NCI-H1417 treated with DMSO at 0.1 percent for 48 hours (cell line): ENCODE measurements at places on chromosomes 12 and 14.

DNA sequence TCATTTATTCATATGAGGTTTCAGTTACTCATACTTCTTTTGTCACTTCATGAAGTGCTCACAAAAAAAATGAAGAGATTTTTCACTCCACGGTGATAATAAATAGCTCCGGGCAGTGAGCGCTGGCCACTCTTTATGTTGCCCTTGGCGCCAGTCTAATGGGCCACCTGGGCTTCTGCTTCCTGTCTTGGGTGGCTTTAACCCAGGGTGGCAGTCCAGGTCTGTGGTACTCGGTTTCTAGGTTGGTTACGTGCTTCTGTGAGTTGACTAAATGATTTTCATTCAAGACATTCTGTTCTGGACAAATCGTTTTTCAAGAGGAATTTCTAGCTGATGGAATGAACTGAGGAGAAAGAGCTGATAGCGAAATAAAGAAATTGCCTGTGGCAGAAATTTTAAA is 34.6 kb upstream of the NID2 start:
- DNase-seq: peak; percentile 49

DNA sequence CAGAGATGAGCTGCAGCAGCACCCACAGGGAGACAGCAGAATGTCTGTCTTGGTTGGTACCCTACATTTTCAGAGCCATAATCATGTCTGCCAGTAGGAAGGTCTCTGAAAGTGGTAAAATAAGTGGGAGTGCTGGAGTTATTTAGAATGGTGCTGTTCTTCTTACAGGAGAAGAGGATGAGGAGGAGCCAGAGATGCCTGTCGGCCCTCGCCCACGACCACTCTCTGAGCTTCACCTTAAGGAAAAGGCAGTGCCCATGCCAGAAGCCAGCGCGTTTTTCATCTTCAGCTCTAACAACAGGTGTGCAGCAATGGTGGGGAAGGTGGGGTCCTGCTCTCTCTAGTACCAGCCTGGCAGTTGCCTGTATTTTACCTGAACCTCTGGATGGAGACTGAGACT is 201.7 kb upstream of the FKBP4 start:
- no peak for DNase-seq

- no peak for DNase-seq
These were observed 1.3 kb upstream of the RNU7-1 start for GRCh38 chr12:6942331-6942665.

DNA sequence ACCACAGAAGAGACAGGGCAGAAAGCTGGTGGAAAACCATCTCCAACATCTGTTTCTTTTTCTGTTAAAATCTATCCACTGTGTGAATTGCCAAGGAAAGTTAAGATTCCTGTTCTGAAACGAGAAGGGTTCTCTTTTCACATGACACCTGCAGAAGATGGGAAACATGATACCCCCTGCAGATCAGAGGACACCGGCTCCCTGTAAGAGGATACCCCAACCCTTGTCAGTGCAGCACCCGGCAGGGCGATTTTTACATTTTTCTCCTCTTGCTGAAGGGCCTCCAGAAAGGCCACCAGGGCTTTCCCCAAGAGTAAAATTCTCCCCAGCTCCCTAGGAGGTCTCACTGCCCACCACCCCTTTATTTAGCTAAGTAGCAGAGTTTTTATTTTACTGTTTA is 48.2 kb downstream of the DPF3 start:
- DNase-seq: no peak

GRCh38 chr14:50122291-50122690 is 5.9 kb upstream of the VCPKMT start:
- no peak for DNase-seq

GRCh38 chr14:53167602-53168328 is 14.6 kb upstream of the DDHD1 start:
- no peak for DNase-seq

DNA sequence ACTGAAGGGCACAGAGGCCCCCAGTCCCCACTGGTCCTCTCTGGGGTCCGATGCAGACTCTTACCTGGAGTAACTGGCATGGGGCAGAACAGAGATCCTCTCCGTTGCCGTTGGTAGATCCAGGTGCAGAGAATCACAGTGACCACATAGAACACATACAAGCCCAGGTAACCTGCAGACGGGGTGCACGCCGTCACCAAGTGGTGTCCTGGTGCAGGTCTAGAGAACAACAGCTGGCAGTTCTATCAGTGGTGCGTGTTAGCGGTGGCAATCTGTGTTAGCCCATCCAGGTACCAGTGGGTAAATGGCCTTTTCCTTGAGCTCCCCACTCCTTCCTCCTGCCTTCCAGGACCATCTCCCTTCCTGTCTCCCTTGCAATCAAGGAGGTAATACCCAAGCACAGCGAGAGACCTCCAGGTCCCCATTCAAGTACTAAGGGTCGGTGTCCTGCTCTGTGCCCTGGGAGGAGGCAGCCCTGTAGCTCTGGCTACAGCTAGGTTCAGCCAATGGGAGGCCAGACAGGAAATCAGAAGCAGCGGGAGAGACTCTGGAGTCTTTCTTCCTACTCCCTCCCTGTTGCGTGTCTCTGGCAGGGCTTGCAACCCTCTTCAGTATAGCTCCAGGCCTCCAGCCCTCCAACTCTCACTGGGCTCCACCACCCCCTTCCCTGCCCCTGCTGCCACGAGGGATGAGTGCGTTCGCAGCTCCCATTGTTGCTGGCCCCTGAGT is 15.8 kb downstream of the SLC8B1 start:
- no peak for DNase-seq

- no peak for DNase-seq
These were observed 145.9 kb upstream of the VASH1 start for GRCh38 chr14:76615331-76615730.

- DNase-seq: no peak
These were observed 963 bp downstream of the TCTN2 start for GRCh38 chr12:123671876-123672275.

DNA sequence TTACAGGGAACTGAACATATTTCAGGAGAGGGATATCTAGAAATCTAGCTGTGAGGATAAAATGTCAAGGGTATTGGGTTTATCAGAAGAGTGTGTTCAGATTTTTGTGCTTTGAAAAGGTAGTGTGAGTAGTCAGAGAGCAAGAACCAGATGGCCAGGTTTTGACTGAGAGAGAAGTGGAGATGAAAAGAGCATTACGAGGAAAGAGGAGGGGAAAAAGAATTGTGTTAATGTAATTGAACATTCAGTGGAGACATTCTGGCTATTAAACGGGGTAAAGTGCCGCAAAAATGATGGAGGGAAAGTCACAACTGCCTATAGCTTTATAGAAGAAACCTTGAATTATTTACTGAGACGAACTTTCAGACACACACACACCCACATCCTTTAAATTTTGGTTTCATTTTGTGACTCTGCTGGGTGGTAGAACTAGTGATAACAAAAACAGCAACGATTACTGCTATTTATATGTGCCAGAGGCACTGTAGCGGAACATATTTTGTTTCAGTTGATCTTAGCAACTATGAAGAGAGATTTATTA is 213.6 kb downstream of the ERC1 start:
- DNase-seq: no peak

GRCh38 chr12:14167005-14167628 is 185.7 kb upstream of the GRIN2B start:
- no peak for DNase-seq

DNA sequence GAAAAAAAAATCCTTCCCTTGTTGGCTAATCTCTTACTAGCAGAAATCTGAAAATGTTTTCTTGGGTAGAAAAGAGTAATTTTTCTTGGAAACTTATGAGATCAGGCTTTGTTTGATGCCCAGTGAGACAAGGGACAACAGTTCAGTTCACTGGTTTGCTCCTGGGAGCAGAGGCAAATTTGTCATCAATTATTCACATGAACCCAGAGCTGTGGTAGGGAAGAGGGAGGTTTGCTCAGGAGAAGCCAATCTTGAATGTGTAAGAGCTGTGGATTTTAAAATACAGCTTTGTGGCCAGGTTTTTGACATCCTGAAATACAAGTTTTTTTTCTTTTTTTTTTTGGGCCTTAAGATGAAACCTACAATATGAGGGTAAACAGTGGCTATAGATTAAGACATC is 426.6 kb downstream of the ATP23 start:
- DNase-seq: no peak

- DNase-seq: no peak
These were observed 230.1 kb downstream of the ANO6 start for GRCh38 chr12:45446013-45446412.

DNA sequence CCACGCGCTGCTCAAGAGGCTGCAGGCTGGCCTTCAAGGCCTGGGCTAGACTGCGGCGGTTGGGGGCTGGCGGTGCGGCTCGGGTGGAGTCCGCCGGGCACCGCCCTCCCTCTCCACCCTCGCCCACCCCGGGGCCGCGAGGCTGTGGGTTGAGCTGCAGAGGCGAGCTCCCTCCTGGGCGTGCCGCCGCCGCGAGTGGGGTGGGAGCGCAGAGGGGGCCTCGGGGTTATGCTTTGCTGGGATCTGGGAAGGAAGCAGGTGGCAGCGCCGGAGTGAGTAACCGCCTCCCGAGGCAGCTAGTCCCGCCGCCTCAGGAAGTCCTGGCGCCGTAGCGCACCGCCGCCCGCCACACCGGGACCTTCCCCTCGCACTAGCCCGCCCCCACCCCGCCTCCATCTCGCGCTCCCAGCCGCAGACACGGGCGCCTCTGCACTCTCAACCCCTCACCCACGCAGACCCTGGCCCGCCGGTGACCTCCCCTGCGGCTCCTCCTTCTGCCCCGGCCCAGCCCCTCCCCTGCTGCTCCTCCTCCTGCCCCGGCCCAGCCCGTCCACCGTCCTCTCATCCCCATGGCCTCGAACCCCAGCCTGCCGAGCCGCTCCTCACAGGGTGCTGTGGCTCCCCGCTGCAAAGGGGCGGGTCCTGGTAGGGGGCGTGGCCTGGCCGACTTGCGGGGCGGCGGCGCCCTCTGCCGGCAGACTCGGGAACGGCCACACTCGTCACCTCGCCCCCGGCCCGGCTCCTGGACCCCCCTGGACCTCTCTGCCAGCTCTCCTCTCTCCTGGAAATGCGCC is 16.6 kb downstream of the TAMALIN start:
- DNase-seq: peak; percentile 15

DNA sequence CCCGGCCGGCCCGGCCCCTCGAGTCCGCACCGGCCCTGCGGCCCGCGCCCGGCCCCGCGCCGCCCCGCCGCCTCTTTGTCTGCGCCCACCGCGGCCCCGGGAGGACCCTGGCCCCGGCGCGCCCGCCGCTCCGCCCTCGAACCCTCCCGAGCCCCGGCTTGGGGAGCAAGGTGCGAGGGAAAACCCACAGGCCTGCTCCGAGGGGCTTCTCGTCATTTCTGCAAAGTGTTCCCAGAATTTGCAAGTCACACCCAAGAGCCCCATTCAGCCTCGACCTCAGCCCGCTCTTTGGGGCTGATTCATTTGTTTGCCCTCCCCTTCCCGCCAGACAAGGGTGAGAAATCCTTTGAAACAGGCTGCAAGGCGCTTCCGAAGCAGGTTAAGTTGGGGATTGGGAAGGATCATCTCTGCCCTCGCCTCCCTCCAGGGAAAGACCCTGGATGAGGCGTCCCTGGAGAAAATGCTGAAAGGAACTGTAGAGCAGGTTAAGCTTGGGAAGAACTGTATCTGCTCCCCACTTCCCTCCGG is 325 bp upstream of the CLIP1 start:
- DNase-seq: no peak

- DNase-seq: no peak
These were observed 686 bp downstream of the B4GALNT1 start for GRCh38 chr12:57632073-57632957.

DNA sequence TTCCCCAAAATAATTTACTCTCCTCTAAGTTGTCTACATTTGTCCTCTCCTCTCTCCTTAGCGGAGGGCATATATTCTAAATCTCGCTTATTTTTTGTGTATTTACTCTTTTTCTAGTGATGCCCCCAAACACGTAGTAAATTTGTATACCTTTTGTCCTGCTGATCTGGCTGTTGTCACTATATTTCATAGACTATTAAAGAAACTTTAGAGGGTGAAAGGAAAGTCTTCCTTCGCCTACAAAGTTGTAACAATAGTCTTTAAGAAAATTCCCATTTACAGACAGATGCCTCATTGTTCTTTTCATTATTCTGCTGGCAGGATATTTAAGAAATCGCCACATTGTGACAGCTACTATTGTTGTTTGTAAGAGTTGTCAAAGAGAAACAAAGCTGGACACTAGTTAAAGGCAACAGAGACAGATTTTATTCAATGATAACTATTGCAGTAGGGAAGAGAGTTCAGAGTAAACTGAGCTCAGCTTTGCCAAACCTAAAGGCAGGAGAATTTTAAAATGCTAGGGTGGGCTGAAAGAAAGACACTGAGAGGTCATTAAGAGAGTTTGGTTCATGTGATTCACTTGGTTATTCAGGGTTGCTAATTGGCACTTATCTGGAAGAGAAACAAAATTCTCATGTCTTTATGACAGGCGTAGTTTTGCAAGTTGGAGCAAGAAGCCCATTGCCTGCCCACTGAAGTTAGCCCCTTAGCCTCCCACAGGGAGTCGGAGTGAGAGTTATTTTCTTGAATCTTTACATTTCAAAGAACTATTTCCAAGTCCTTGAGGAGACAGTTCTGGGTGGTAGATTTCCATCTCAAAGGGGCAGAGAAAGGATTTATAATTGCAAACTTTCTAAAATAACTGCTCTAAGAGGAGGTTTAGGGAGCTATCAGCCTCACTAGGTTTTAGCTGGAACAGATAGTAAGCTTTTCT is 1272.5 kb upstream of the SEL1L start:
- DNase-seq: no peak

GRCh38 chr12:38886064-38886463 is 19.3 kb downstream of the CPNE8 start:
- no peak for DNase-seq

DNA sequence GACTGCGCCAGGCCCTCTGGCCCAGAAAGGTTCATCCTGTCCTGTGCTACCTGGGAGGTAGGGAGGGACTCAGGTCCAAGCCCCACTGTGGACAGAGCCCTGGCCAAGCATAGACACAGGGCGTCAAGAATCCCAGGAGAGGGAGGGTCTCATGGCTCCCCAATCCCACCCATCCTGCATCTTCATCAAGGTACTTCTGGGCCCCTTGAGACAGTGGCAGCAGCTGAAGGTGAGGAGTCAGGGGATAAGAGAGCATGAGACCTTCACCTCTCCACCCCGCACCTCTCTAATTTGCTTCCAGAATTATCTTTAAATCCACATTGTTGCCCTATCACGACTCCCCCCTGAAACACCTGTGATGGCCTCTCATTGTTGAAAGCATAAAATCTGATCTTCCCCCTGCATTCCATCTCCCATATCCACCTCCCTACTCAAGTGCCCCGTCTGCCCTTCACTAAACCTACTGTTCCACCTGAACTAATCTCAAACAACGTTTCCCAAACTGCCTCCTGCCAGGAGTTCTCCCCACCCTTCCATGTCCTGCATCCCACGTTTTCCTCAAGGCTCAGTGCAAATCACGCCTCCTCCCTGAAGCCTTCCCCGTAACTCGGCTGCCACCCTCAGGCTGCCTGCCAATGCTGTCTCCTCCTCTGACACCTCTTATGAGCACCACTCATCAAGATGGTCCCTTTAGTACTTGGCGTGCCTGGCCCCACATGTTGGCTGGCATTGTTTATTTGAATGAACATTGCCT is 27.1 kb downstream of the KRT18 start:
- no peak for DNase-seq

- no peak for DNase-seq
These were observed 6.2 kb downstream of the KHNYN start for GRCh38 chr14:24435998-24436354.

- no peak for DNase-seq
These were observed 31.9 kb downstream of the CACNA2D4 start for GRCh38 chr12:1886396-1887008.
